NCI-H226 (cell line): ENCODE measurements at places on chromosomes 4 and X.

DNA sequence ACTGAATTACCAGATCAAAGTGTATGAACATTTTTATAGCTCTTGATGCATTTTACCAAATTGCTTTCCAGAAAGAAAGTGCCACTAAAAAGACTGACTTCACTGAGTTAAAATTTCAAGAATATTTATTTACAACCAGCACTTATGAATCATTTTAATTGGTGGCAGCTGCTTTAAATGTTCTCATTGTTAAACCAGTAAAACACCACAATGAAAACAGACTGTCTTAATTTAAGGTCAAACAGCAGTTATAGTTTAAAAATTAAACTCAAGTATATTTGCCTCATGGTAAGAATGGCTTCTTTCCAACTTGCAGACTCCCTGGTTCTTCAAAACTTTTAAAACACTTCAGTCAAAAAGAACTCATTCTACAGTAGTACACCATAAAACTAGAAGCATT is 36.9 kb downstream of the AMMECR1 start:
- DNase-seq = no peak

- DNase-seq = no peak
Observed at GRCh38 chr4:101777431-101777830, 13.1 kb upstream of the BANK1 start.

- no peak for DNase-seq
Observed at GRCh38 chr4:159055833-159056232, 47.0 kb upstream of the RAPGEF2 start.

DNA sequence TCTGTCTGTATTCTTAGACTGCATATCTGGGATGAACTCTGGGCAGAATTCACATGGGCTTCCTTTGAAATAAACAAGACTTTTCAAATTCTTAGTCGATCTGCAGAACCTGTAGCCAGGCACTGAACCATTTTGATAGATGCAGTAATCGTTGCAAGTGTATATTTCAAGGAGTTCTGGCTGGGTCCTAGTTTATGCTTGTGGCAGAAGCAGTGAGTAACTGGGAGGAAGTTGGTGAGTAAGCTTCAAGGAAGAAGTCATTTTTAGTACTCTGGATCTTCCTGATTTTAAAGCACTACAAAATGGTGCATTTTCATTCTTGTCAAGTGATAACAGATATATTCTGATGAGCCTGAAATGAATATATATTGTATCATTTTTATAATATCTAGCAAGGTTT is 9.5 kb downstream of the HPRT1 start:
- DNase-seq = peak; percentile 29

- no peak for DNase-seq
Observed at GRCh38 chr4:141905751-141906150, 269.4 kb downstream of the IL15 start.

- no peak for DNase-seq
Observed at GRCh38 chr4:152099981-152100378, 339.2 kb upstream of the GATB start.

- no peak for DNase-seq
Observed at GRCh38 chrX:11759172-11759460, 1.1 kb downstream of the MSL3 start.

DNA sequence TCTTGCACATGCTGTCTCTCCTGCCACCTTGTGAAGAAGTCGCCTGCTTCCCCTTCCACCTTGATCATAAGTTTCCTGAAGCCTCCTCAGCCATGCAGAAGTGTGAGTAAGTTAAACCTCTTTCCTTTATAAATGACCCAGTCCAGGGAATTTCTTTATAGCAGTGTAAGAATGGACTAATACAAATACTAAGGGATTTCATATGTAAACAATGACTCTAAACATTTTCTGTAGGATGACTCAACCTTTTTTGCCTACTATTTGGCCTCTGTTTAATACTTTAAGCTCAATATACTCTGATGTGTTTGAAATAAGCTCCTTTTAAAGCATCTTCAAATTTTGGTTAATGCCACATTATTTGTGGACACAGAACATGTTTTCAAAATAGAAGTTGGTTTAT is 813.5 kb upstream of the SLIT2 start:
- no peak for DNase-seq
